Liver (tissue), 10 donors: ENCODE measurements at places on chromosomes 12 and 14.

GRCh38 chr12:104695453-104696148 lies 238.9 kb downstream of the CHST11 start:
- no peak for DNase-seq

- DNase-seq: no peak
Measured at GRCh38 chr12:1273051-1273450, 282.0 kb downstream of the ERC1 start.

- no peak for DNase-seq
Measured at GRCh38 chr12:100481021-100481420, 7.4 kb downstream of the NR1H4 start.

GRCh38 chr12:91810531-91811451 lies 334.9 kb downstream of the BTG1 start:
- no peak for DNase-seq

DNA sequence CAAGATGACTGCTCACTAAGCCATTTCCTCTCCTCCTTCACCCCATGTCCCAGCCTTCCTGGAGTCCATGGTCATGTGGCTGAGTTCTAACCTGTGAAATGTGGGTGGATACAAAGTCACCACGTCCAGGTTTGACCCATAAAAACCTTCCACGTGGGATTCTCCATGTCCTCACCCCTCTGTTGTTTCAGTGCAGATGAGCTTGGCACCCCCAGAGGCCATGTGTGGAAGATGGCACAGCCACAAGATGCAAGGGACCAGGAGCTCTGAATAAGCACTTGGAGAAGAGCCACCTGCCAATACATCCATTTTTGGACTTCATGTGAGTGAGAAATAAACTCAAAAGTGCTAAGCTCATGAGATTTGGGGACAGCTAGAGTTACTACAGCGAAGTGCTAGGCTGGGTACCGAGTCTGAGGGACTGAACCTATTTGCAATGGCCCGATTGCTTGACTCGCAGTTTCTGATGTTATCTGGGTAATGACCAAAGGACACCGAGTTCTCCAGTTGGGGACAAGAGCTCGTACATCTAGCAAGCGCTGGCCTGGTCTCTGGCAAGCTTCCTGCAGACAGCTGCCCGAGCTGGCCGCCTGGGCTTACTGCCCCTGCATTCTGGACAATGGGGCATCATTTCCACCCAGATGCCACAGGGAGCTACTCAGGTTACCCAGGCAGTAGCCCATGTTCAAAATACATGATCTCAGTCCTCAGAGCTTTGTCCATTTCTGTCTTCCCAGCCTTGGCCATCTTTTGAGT lies 7.7 kb upstream of the SLC24A4 start:
- DNase-seq: no peak

DNA sequence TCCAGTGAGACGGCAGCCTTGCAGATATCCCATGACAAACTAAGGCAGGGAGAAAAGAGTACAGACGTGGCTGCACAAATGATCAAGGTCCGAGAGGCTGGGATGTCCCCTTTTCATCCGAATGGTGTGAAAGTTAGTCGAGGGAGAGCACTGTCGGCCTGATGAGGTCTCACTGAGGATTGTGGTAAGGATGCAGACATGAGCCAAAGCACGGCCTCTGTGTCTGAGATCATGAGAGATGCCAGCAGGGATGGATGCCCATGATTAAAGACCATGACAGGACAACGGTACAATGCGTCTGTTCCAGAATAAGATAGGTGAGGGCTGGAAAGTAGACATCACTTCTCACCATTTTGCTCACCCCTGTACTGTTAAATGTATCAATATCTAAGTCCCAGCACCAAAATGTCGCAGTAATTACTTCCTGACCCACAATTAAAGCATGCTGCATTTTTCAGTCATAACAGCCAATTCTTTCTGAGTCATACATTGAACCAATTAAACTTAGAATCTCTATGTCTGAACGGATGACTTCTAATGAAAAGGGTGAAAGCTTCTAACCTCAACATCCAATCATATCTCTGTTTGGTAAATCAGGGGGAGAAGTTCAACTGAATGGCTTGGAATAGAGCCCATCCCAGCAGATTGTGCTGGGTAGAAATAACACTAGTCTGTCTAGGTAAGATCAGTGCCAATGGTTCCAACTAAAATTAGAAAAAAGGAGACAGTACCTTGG lies 249.6 kb upstream of the SOX5 start:
- no peak for DNase-seq
